ENCODE measurements at places on chromosomes 5 and 9.

GRCh38 chr9:138100711-138101350, 223.2 kb downstream of the CACNA1B start:
- no peak for DNase-seq

DNA sequence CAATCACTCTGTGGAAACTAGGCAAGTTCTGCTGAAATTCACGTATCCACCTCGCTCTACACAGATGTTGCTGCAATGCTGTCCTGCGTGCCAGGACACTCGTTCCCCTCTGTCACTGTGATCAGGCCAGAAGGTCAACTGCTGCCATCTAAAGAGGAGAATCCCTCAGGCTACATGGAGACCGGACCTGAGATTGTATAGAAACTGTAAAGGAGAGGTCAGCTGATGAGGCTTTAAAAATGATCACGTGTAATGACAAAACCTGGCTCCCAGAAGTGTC, 80.1 kb downstream of the PRRT1B start:
- DNase-seq, result no peak

GRCh38 chr9:74855072-74855471, 32.6 kb downstream of the TRPM6 start:
- DNase-seq, result no peak

- no peak for DNase-seq
Measured at GRCh38 chr5:177509381-177509951, at the start of gene DOK3. Gene DOK3 (minus strand): TSS chr5:177509826. CDS start chr5:177509540, 286 bp downstream.

- DNase-seq, result no peak
Measured at GRCh38 chr5:111697881-111698757, 58.9 kb downstream of the NREP start.

DNA sequence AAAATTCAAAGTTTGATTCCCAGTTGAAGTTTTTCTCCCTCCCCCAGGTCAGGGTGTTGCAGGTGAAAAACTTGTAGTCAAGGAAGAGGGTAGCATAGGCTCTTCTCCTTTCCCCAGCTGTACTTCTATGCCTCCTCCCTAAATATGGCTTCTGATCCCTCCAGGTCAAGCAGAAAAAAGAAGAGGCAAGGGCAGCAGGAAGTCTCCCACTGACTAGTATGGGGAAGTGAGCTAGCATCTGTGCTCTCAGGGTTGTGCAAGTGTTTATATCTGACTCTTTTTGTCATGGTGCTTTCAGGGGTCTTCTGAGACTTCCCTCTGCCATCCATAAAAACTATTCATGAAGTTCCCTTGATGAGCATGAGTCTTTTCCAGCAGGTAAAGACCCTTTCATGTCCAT, 76.0 kb downstream of the ATPSCKMT start:
- no peak for DNase-seq

DNA sequence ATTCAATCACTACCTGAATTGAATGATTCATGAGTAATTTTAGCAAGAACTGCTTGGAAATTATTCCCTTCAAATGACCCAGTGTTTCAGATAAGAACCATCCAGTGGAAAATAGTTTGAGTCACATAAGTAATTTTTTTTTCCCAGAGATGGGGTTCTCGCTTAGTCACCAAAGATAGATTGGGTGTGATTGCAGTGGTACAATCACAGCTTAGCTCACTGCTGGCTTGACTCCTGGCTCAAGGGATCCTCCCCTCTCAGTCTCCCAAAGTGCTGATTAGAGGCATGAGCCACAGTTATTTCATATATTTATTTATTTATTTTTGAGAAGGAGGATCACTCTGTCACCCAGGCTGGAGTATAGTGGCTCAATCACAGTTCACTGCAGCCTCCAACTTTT, 574.5 kb upstream of the ARRDC3 start:
- no peak for DNase-seq

- peak; percentile 51 for DNase-seq
Measured at GRCh38 chr9:132169672-132170392, 8.0 kb downstream of the NTNG2 start.

GRCh38 chr5:32833663-32834062, 122.5 kb downstream of the NPR3 start:
- no peak for DNase-seq

DNA sequence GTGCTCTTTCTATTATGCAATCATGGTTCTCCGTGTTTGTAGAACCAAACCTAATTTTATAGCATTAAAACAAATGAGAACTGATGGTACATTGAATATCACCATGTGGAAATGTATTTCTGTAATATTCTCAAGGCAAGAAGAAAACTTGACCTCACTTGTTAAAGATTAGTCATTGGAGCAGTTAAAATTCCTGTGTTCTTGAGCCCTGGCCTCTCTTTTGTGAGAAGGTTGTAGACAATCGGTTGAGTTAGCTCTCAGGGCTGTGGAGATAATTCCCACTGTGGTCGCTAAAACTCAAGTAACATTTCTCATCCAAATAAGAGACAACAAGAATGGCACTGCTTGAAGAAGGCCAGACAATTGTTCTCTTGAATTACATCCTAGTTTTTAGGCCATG, 216.0 kb upstream of the KLF4 start:
- DNase-seq, result no peak

- no peak for DNase-seq
Measured at GRCh38 chr5:179368806-179369529, 23.7 kb upstream of the ADAMTS2 start.

GRCh38 chr9:35293376-35293964, 131.7 kb downstream of the UNC13B start:
- DNase-seq, result no peak

DNA sequence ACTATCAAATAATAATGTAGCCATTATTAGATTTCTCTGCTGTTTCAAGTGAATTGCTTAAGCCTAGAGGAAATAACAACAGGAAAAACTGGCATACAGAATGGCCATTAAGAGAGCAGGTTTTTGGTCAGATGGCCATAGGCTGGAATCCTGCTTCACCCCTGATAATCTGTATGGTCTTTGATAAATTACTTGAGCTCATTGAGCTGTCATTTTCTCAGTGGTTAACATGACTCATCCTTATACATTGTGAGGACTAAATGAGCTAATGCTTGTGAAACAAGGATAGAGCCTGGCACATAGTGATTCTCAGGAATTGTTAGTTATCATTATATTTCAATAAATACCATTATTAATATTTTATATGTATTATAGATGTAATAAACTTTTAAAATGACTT, 516.5 kb downstream of the KIF4B start:
- DNase-seq, result no peak

DNA sequence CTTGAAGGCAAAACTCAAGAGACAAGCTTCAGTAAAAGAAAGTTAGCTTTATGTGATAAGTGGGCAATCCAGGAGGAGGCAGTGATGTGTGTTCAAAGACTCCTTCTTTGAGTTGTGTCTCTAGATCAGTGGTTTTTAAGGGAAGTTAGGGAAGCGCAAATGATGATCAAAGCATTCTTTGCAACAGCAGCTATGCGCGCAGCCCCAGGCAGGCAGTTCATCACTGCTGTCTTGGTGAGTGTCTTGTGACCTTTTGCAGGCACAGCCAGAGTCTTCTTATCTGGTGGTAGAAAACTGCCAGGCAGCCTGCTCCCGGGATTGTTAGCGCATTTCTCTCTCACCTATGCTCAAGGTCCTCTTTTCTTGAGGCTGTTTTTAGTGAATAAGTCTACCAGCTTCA, 40.3 kb upstream of the CLK4 start:
- no peak for DNase-seq

DNA sequence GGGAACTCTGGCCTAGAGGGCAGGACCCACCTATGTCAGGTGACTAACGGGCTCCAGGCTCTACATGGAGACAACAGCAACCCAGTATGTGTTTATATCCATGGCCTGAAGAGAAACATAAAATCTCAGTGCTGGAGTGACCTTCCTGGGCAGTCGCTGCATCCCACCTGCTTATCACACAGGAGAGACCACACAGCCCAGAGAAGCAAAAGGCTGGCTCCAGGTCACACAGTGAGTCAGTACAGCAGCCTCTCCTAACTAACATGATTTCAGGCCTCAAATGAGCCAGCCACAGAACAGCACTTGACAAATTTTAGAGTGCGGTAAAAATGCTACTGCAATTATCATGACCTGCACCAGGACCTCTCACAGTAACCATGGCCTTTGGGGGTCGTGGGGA, 54.0 kb upstream of the TGFBR1 start:
- DNase-seq, result no peak

- DNase-seq, result no peak
Measured at GRCh38 chr9:2675834-2676233, 41.5 kb upstream of the KCNV2 start.

GRCh38 chr5:26622947-26623346, 415.4 kb downstream of the CDH9 start:
- DNase-seq, result no peak

DNA sequence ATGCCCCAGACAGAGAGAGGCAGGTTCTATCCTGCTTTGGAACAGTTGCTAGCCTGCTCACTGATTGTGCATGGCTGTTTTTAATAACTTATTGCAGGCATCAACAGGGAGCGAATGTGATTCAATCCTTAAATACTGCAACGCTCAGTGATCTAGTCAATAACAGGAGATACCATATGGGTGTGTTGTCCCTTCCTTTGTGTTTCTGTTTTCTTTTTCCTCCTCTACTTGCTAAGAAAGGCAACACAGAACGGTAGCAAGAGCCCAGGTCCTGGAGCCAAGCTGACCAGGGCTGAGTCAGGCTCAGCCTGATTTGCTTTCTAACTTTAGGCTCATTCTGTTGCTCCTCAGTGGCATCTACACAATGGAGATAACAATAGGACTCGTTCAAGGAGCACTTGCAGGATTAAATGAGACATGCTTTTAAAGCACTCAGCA, 98.6 kb upstream of the EQTN start:
- no peak for DNase-seq

- no peak for DNase-seq
Measured at GRCh38 chr5:151153300-151153699, 4.3 kb downstream of the ANXA6 start.

- peak; percentile 8 for DNase-seq
Measured at GRCh38 chr9:83220730-83221129, 157.8 kb upstream of the RASEF start.

DNA sequence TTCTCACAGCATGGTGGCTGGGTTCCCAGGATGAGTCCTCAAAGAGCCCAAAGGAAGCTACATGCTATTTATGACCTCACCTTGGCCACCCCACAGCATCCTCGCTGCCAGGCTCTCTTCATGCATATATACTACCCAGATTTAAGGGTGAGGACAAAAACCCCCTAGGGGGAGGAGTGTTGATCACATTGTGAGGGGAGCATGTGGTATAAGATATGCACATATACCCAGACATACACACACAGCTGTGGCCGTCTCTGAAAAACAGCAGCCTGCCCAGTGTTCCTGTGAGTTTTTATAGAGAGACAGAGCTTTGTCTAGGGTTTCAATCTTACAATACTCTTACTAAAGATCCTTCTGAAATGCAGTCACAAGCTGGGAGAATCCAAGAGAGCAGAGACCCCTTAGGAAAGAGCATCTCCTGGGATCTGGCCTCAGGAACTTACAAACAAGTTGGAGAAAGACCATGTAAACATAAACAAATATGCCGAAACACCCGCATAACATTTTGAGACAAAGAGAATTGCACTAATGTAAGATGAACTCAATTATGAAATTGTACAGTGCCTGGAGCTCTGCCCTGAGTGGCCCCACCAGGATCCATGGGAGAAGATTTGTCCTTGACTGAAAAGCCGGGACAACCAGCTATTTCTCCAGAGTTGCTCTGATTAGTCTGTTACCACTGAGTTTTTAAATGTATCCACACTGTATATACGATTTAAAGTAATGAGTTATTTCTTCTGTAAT, 146.4 kb downstream of the GADD45G start:
- DNase-seq, result no peak

DNA sequence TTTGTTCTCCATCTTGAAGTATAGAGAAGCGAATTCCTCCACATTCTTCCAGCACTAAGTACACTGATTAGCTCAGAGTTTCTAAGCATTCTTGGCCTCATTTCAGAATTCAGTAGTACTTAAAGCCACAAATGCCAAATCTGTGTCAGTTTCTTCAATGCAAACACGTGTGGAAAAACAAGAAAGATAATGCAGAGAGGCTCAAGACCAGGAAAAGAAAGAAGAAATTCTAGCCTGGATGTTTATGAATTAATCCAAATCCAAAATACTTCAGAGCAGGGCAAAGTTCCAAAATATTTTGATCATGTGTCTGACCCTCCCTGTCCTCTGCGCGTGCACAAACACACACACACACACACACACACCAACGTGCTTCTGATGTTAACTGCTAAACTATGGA, 457.6 kb downstream of the SLCO4C1 start:
- DNase-seq, result no peak

- no peak for DNase-seq
Measured at GRCh38 chr5:103216137-103216536, 42.4 kb upstream of the MACIR start.

DNA sequence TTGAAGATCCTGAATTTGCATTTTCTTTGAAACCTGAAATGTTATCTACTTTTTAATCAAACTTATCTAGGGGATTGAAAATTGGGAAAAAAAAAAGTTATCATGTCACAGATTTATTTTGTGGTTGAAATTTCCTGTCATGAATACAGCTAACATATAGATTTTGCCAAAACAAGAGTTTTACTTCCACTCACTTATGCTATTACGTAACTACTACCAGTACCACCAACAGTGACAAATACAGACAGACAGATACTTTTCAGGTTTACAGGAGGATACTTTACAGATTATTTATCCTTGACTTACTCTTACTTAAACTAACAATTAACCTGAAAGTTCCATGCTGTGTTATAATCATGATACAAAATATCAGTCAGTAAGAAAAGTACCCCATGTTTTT, 6.8 kb upstream of the MRPS30 start:
- DNase-seq, result no peak

DNA sequence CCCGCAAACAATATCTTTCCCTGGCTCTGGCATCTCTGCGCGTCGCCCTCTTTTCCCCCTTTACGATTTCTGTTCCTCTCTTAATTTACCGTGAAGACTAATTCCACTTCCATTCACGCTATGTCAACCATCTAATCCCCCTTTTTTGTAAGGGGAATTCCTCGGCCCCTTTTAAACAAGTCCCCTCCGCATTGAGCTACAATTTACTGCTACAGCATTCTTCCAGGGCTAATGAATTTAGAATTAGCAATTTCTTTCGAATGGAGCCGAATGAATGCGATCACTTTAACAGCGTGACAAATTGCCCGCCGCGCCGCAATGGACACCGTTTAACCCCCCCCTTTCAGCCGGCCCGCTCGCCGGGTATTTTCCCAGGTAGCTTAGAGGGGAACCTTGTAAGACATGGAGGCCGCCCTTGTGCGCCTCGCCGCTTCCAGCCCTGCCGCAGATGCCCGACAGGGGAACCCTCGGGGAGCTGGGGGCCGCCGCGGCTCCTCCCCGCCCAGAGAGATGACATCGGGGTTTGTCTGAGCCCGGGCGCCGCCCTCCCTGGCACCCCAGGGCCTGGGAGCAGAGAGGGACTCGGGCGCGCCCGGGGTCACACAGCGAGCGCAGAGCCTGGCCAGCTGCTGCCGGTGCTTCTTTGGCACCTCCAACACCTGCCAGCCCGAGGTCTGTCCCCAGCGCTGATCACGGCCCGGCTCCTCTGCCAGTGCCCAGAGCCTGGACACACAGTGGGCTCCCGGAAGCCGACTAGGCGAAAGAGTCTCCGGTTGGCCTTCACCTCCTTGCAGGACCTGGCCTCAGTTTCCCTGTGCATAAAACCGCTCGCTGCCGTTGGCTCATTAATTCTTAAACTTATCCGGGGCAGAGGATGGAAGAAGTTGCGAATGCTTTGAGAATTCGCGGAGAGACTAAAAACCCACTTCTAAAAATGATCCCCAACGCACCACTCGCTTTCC, 1.3 kb downstream of the PRDM12 start:
- no peak for DNase-seq

- DNase-seq, result no peak
Measured at GRCh38 chr5:164060786-164061355, 555.5 kb downstream of the MAT2B start.

GRCh38 chr9:117511852-117512481, 97.1 kb upstream of the ASTN2 start:
- DNase-seq, result no peak
